Activated CD8-positive, alpha-beta memory T cell treated with anti-CD3 and anti-CD28 coated beads for 1 hour (primary cell): ENCODE measurements at places on chromosomes 11 and 22.

DNA sequence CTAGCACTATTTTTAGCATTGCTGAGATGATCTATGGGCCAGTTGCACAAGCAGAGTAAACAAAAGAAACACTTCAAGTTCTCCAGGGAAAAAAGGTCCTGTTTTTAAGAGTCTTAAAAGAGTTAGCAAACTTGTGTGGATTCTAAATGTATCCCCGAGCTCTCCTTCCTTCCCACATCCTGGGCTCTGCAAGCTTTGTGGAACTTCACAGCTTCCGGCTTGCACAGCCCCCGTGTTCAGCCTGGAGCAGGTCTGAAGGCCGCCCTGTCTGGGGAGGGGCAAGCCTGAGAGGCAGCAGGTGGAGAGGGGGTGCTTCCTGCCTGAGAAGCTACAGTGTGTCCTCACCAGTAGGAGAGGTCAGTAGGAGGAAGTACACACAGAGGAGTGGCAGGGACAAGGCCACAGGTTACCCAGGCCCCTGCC, 35.1 kb upstream of the SUSD2 start:
- no peak for DNase-seq

GRCh38 chr22:20551805-20552442, 44.5 kb downstream of the MED15 start:
- no peak for DNase-seq

DNA sequence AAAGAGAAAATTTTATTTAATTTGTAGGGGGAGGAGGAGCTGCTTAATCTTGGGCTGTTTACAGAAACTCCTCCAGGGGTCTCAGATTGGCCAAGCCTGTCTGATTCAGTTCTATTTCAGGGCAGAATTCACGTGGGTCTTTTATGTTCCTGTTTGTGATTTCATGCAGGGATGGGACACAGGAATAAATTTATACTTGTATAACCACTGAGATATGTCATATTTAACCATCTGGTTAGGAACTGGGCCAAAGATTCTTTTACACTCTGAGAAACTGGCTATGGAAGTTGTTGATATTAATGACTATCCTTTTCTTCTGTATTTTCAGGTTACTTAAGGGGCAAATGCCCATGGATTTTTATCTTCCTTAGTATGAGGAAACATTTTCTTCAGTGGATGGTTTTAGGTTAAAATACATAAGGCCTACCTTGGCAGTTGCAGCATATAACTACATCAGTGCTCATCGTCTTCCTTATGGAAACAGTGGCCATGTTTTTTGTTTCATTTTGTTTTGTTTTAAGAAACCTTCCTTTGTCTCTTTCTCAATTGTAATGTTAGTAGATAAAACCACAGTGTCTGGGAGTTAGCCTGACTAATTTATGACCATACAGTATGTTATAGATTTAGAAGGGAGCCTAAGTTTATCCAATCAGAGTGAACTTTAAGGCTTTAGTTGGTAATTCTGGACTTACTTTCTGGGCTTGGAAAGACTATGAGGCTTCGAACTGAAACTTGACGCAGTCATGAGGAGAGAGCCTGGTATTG, 132.4 kb upstream of the ANO3 start:
- no peak for DNase-seq

DNA sequence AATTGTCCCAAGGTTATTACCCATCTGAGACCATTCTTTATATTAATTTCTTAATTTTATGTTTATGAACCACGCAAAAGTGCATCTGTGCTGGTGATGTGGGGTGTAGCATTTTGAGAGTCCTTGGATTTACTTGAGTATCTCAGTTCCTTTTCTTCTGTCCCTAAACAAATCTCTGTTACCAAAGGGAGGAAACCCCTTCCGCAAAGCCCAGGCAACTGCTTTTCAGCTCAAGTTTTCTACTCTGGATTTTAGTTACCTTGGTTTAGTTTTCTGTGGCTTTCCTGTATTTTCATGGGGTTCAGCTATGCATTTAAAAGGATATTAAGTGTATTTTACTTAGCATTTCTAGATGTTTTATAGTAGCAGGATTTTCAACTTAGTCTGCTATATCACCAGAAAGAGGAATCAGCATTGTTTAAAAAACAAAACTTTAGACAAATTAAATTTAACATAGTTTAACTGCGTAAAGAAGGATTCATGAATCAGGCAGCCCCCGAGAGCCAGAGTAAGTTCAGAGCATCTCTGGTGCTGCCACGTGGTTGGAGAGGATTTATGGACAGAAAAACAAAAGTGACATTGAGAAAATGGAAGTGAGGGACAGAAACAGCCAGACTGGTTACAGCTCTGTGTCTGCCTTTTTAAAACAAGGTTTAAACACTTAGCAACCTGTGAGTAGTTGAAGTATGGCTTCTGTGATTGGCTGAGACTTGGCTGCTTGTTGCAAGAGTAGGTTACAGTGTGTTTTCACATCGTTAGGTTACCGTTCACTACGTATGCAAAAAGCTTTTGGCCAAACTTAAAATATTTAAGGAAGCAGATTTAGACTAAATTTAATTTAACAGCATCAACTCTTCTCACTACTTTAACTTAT, 9.6 kb downstream of the ADM start:
- no peak for DNase-seq

DNA sequence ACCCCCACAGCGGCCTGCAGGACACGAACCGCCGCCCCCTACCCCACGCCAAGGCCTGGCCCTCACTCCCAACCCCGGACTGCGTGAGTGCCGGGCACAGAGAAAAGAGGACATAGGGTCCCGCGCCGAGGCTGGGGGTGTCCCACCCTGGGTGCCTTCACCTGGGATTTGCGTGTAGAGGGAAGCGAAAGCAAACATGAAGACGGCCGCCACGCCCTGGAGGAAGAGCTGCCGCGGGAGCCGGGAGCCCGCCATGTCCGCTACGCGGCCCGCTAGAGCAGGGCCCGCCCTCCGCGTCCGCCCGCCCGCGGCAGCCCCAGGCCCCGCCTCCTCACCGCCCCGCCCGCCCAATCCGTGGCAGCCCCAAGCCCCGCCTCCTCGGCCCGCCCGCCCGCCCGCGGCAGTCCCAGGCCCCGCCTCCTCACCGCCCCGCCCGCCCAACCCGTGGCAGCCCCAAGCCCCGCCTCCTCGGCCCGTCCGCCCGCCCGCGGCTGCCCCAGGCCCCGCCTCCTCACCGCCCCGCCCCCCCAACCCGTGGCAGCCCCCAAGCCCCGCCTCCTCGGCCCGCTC, at the start of gene LMF2:
TSS of gene LMF2 (minus strand) at position 282 of the 570 bp plus-strand sequence. CDS start at position 255, 27 bp downstream.
- DNase-seq, result peak; percentile 92

DNA sequence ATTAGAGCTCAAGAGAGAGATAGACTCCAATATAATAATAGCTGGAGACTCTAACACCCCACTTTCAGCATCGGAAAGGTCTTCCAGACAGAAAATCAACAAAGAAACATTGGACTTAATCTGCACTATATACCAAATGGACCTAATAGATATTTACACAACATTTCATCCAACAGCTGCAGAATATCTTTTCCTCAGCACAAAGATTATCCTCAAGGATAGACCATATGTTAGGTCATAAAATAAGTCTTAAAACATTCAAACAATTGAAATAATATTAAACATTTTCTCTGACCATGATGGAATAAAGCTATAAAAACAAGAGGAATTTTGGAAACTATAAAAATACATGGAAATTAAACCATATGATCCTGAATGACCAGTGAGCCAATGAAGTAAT, 45.1 kb upstream of the FAM181B start:
- no peak for DNase-seq

DNA sequence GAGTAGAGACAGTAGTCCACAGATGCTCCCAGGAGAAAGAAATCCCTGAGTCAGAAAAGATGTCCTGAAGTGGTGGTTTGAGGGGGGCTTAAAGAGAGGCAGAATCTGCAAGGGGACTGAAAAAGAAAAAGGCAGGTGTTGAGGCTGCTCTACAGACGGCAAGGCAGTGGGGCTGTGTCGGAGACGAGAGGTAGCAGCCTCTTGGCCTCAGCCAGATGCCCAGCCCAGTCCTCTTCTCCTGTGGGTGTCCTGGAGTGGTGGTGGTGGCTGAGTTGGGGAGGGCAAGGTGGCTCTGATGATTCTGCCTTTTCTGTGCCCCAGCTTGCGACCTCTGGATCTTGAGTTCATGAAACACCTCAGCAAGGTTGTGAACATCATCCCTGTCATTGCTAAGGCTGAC, 9.3 kb upstream of the WBP2NL start:
- DNase-seq, result no peak

- DNase-seq, result no peak
These were observed 36.4 kb downstream of the PITPNB start for GRCh38 chr22:27882507-27883290.

DNA sequence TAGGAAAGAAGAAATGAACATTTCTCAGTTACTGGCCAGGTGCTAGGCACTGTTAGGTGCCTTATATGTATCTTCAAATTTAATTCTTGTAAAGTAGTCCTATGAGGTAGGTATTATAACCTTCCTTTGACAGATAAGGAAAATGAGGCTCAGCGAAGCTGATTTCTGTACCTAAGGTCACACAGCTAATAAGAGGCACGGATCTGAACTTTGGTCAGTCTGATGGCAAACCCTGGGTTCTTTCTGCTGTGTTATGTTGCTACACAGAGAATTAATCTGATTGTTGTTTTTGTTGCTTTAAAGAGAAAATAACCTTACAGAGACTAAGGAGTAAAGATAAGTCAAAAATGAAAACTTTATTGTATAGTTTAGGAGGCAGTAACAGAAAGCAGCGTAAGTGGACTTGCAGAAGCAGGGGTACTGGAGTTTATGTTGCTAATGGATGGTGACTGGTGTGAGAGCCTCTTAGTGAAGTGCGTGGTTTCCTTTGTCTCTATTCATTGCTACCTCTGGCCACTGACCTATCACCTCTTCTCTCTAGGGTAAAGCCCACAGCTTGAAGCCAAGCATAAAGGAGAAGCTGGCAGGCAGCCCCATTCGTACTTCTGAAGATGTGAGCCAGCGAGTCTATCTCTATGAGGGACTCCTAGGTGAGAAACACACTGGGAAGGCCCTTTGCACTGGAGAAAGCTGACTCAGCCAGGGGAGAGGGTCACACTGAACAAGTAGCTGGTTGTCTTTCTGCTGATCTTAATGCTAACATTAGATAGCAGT, 38.3 kb downstream of the MADD start:
- no peak for DNase-seq

DNA sequence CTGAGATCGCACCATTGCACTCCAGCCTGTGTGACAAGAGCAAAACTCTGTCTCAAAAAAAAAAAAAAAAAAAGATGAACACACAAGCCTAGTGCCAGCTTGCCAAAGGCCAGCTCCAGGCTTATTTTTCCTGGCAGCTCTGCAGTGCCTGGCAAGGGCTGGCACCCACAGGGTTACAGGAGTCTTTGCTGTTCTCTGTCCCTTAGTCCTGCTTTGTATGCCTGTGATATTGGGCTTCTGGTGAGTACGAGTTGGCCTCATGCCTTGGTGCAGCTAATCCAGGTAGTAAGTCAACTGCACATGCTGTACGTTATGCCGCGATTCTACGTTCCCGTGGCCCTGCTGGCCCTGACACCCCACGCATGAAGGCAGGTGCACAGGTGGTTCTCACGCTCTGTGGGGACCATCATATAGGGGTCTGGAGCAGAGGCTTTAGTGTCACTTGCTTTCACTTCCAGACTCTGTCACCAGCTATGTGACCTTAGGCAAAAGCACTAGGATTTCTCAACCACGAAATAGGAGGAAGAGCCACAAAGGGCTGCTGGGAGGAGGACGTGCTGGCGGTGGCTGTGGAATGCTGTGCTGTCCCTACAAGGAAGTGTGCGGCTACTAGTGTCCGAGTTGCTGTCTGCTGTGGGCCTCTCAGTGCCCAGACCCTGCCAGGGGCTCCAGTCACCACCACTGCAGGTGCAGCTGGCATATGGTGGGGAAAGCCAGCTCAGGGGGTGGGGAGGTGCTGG, 21.4 kb upstream of the RASL10A start:
- no peak for DNase-seq

- no peak for DNase-seq
These were observed 31.7 kb upstream of the KRTAP5-6 start for GRCh38 chr11:1665313-1665712.

GRCh38 chr11:112902361-112903011, 58.7 kb upstream of the NCAM1 start:
- no peak for DNase-seq

GRCh38 chr11:75323609-75324008, 27.9 kb downstream of the ARRB1 start:
- no peak for DNase-seq

GRCh38 chr22:23698673-23699235, 7.9 kb downstream of the RGL4 start:
- DNase-seq, result no peak

GRCh38 chr22:20520093-20520511, 12.7 kb downstream of the MED15 start:
- no peak for DNase-seq

- DNase-seq, result no peak
These were observed 3.5 kb upstream of the GLB1L3 start for GRCh38 chr11:134272381-134273316.

GRCh38 chr22:20237480-20238440, 30.4 kb downstream of the RTN4R start:
- no peak for DNase-seq

- DNase-seq, result no peak
These were observed 47.5 kb downstream of the NOX4 start for GRCh38 chr11:89443361-89444322.

DNA sequence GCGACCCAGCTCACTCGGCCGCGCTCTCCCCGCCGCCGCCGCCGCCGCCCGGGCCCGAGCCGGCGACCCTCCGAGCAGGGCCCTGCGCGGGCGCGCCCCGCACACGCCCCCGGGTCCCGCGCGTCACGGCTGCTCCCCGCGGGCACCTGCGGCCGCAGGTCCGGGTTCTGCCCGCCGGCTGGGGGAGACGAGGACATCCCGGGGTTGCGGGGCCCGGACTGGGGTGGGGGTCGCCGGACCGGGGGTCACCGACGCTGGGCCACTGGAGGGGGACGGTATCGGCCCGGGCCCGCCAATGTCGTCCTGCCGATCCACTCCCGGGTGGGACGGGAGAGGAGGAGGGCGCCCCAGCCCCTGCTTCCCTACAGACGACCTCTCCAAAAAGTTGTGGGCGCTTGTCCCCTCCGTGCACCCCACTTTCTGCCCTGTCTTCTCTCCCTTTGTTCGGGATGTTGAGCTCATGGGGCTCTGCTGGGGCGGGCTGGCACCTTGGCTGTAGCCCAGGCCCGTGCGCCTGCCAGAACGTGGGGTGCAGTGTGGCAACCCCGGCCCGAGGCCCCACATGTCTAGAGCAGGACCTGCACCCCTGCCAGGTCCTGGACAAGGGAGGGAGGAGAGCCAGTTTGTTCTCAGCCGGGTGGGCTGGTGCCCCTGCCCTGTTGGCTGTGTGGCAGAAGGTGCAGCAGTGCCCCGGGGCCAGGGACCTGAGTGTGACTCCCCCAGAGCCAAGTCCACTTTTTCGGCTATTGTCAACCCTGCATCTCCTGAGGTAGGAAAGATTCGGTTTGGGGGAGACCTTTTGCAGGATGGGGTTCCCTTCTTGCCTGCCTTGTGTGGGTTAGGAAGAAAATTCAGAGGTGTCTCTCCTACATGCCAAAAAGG, 40.2 kb upstream of the CELSR1 start:
- DNase-seq, result no peak
